HFF-Myc (cell line): ENCODE measurements at places on chromosomes 11 and 22.

- peak; percentile 29 for DNase-seq
Measured at GRCh38 chr11:27266125-27266524, 96.9 kb downstream of the CCDC34 start.

GRCh38 chr11:23729088-23729487, 767.8 kb upstream of the LUZP2 start:
- no peak for DNase-seq

- no peak for DNase-seq
Measured at GRCh38 chr11:117851852-117852251, 24.6 kb downstream of the FXYD6 start.

DNA sequence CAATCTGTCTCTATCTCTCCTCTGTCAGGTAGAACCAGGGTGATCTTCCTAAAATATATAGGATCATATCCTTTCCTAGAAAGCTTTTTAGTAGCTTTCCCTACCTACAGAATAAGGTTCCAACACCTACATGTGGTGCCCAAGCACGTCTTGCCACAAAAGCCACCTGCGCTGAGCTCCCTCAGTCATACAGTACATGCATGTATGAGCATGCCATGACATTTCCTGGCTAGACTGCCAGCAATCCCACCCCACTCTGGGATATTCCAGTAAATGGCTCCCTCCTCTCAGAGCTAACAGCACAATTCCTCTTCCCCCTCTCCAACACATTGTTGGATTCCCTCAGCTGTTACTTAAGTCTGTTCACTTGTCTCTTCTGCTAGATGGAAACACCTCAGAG, 398.0 kb downstream of the TENM4 start:
- DNase-seq: no peak

DNA sequence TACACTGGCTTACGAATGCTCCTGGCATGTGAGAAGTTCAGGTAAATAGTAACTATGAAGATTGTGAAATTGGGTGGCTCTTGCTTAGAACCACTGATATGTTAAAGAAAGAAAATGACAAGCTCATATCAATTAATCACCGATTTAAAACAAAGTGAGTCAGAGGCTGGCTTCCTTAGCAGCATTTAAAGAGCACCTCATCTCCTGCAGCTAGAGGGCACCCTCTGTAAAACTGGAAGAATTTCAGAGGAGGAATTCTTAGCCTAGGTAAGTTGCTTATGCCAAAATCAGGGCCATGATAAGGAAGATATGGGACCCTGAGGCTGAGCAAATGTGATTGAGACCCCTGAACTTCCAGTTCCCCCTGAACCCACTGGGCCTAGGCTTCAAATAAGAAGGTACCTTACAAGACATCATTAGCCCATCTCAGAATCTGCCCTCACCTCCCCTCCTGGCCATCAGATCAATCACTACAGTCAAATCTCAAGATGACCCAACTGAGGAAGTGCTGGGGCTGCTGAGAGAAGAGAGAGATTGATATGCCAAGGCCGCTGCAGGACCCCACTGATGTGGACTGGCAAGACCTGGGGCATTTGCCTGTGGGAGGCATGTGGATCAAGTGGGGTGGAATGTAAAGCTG, 8.6 kb upstream of the CD3E start:
- no peak for DNase-seq
